ENCODE measurements at places on chromosomes 6 and 20. TPM values are rescaled to one million over a fixed set of nuclear protein-coding genes. Genes with fewer than 3 reads are reported as not detected.

The TSBP1 gene
- total RNA-seq: not detected

The ARFGEF2 gene
- 36.8 TPM for total RNA-seq

- DNase-seq: no peak
Measured at GRCh38 chr6:108779536-108780275, 68.5 kb upstream of the ARMC2 start.

GRCh38 chr20:37911261-37911660, 8.3 kb downstream of the VSTM2L start:
- DNase-seq: no peak

- DNase-seq: no peak
Measured at GRCh38 chr6:97128507-97128906, 154.5 kb downstream of the MMS22L start.

GRCh38 chr6:28586324-28586723, 60.6 kb downstream of the GPX5 start:
- no peak for DNase-seq

DNA sequence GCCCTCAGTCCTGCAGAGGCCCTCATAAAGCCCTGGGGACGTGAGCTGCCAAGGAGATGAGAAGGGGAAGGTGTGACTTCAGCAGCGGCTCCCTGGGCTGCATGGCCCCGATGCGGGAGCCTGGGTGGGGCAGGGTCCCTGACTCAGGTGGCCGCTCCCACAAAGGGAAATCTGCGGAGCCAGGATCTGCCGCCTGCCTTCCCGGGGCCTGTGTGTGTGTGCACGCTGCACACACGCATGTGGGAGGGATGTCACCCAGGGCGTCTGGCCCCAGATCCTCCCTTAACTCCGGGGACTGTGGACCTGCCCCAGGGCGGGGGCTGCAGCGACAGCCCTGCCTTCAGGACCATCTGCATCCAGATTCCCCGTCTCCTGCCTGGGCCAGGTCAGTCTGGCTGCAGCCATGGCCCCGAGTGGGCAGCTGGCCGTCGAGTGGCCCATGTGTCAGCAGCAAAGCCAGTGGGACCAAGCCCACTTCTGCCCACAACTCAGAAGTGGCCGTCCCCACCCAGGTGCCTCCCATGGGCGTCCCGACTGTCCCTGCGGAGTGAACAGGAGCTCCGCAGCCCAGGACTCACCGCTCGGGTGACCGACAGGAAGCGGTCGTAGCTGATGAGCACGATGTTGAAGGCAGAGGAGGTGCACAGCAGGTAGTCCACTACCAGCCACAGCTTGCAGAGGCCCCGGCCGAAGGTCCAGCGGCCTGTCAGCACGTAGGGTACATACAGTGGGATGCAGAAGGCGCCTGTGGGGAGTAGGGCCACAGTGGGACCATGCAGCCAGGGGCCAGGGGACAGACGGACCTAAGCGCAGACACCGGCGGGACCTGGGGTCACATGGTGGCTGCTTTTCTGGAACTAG, 1.9 kb downstream of the HRH3 start:
- no peak for DNase-seq

- no peak for DNase-seq
Measured at GRCh38 chr20:13936781-13937576, 53.4 kb downstream of the SEL1L2 start.

- DNase-seq: no peak
Measured at GRCh38 chr6:44664716-44665115, 277.2 kb downstream of the CDC5L start.

Data from Right ventricle myocardium superior (tissue), 1 donor.